ENCODE measurements at places on chromosomes 7 and 10. TPM values are rescaled to one million over a fixed set of nuclear protein-coding genes. Genes with fewer than 3 reads are reported as not detected.

PNLIPRP3 gene
- 0.30 TPM for total RNA-seq

C10orf105 gene
- not detected for total RNA-seq

OR2A1 gene
- 0.13 TPM for total RNA-seq

SUN3 gene
- not detected for total RNA-seq

SPDYE3 gene
- not detected for total RNA-seq

PMS2 gene
- 9.2 TPM for total RNA-seq

Data from gastroesophageal sphincter (tissue), 4 donors.